Inflammatory macrophage (primary cell): ENCODE measurements at places on chromosomes 16 and 17.

GRCh38 chr17:7379134-7379533 is 1.8 kb upstream of the TNK1 start:
- no peak for DNase-seq

DNA sequence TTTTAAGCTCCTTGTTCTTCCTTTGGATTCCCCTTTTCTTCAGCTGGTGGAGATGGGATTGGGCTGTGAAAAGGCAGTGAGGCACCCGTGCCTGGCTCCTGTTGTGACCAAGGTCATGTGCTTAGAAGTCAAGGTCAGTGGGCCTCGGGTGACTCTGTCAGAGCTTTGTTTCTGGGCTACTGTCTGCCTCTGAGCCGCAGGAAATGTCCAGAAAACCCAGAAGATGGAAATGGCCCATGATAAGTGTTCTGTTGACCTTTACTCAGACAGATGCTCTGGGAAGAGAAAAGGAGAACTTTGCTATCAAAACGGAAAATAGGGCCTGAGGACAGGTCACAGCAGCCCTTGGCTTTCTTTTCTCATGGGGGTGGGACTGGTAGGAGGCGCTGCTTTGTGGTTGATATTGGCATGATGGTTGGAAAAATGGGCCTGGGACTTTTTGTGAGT is 2.9 kb downstream of the ABCC1 start:
- peak; percentile 40 for DNase-seq

DNA sequence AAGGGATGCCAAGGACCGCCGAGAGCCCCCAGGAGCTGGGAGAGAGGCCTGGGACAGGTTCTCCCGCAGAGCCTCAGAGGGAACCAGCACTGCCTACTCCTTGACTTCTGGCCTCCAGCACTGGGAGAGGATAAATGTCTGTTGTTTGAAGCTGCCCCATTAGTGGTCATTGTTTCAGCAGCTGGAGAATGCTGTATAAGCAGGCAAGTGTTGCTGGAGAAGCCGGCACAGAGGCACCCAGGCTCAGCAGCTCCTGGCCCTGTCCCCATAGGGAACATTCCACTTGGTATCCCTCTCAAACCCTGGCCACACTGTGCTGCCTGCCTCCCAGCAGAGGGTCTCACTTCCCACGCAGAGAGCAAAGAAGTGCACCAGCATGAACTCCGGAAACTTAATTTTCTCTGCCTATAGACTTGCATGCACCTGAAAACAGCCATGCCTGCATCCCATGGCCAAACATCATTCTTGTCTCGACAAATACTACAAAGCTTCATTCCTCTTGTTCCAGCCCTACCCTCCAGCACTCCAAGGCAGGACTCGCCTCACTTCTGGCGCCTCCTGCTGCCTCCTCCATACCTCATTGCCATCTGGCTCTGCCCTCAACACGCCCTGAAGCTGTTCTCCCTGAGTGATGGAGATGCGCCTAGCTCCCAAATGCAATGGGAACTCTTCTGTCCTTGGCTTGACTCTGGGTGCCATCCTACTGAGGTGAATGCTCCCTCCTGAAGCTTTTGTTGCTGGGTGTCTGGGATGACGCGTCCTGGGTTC is 88.1 kb downstream of the DNAH17 start:
- DNase-seq = no peak

- DNase-seq = no peak
Measured at GRCh38 chr16:11677959-11678881, 10.0 kb downstream of the SNN start.

- DNase-seq = no peak
Measured at GRCh38 chr16:50310308-50311133, 44.2 kb downstream of the ADCY7 start.

GRCh38 chr16:53944025-53944424 is 240.1 kb downstream of the FTO start:
- no peak for DNase-seq

GRCh38 chr17:13359774-13360173 is 242.0 kb downstream of the HS3ST3A1 start:
- DNase-seq = no peak

GRCh38 chr17:60618854-60619526 is 19.0 kb downstream of the PPM1D start:
- no peak for DNase-seq

GRCh38 chr16:84739349-84740124 is 39.7 kb downstream of the USP10 start:
- peak; percentile 22 for DNase-seq

GRCh38 chr17:2468270-2468669 is 43.4 kb downstream of the METTL16 start:
- DNase-seq = no peak

DNA sequence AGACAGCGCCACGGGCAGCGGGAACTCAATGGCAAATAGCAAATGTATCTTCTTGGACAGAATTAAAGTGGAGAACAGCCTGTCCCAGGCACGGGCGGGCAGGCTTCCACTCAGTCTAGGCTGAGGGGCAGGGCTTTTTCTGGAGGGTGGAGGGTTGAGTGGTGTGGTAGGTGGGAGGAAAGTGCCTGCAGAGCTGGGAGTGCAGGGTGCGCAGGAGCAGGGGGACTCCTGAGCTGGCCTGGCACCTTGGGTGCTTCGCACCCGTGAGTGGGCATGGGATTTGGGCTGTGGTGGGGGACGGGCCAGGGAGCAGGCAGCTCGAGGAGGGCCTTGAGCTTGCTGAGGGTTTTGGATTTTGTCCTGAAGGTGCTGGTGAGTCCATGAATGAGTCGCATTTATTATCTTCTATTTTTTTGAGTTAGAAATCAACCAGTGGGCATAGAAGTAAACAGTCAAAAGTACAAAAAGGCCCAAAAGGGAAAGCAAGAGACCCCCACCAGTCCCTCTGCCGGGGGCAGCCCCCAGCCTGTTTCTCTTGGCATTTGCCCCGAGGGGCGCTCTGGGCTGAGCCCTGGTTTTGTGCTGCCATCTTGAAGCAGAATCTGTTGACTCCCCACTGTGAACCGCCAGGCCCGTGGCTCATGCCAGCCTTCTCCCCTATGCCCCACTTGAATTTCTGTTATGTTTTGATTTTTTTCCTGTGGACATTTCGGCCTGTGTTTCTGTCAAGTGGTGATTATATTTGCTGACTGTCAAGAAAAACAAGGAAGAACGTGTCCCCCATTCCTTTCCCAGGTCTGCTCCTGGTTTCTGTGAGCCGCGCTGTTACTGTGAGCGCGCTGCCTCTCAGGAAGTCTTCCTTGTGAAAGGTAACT is 8.2 kb downstream of the ADORA2B start:
- DNase-seq = no peak

- no peak for DNase-seq
Measured at GRCh38 chr17:18921912-18922451, 30.0 kb upstream of the SLC5A10 start.

DNA sequence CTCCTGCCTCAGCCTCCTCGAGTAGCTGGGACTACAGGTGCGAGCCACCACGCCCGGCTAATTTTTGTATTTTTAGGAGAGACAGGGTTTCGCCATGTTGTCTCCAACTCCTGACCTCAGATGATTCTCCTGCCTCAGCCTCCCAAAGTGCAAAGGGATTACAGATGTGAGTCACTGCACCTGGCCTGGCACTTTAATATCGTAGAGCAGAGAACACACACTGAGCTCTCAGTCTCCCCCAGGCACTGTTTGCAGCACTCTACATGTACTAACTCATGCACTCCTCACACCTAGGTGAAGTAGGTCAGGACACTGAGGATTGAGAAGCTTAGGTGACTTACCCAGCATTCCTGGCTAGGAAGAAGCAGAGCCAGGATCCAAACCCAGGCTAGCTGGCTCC is 15.0 kb downstream of the C17orf100 start:
- no peak for DNase-seq

DNA sequence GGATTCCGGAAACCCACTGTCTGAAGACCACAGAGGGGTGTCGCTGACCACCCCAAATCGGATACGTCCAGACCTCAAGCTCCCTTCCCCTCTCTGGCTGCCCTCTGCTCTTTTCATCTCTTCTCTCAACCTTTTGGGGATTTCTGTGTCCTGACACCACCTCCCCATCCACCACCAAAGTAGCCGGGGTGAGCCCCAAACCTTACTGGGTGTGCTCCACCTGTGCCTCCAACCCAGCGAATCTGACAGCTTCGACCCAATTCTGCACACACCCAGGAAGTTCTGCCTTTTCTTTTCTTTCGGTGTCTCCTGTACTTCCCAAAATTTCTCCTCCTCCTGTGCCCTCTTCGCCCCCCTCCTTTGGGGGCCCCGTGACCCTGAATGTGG is 534 bp downstream of the KCTD11 start:
- no peak for DNase-seq

- no peak for DNase-seq
Measured at GRCh38 chr16:26441178-26441577, 625.5 kb upstream of the C16orf82 start.

DNA sequence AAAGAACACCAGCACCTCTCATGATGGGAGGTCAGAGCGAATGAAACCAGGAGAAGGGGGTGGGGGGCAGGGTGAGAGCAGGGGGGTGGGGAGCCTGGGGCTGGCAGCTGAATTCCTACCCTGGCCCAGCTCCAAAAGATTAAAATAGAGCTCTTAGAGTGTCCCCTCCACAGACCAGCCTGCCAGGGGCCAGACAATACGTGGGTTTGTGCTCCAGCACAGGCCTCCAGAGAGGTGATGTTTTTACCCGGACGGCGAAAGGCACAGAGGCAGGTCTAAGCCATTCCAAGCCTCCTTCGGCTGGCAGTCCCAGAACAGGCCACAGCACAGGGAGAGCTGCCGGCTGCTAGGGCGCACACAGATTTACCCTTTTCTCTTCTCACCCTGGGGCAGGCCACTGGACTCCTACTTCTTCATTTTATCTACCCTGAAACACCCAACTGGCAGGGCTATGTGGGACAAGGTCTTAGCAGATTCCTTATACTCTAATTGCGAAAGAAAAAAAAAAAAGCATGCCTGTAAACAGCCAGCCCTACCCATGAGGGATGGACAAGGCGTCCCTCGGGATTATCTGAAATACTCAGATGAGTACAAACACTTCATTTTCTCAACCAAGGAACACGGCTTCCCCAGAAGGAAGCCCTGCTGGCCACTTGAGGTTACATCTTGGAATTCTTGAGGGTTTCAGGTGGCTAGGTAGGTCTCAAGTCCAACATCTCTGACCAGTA is 71.9 kb upstream of the NOG start:
- DNase-seq = no peak

GRCh38 chr17:44310188-44310587 is 1.8 kb downstream of the RUNDC3A start:
- no peak for DNase-seq

- no peak for DNase-seq
Measured at GRCh38 chr17:82965371-82965770, 114.0 kb upstream of the METRNL start.

DNA sequence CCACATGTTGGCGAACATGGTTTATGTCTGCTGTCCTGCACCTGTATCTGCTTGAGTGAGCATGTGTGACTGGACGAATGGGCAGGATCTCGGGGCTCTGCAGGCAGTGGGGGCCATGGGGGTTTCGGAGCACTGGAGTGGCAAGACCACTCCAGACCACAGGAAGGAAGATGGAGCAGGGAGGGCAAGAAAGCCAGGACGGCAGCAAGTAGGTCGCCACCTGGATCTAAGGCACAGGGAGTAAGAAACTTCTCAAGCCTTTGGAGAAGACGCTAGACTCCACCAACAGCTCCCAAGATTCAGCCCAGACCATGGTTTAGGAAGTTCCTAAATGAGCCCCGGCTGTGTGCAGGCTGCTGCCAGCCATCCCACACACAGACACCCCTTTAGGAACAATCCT is 32.8 kb upstream of the C16orf95 start:
- DNase-seq = no peak

DNA sequence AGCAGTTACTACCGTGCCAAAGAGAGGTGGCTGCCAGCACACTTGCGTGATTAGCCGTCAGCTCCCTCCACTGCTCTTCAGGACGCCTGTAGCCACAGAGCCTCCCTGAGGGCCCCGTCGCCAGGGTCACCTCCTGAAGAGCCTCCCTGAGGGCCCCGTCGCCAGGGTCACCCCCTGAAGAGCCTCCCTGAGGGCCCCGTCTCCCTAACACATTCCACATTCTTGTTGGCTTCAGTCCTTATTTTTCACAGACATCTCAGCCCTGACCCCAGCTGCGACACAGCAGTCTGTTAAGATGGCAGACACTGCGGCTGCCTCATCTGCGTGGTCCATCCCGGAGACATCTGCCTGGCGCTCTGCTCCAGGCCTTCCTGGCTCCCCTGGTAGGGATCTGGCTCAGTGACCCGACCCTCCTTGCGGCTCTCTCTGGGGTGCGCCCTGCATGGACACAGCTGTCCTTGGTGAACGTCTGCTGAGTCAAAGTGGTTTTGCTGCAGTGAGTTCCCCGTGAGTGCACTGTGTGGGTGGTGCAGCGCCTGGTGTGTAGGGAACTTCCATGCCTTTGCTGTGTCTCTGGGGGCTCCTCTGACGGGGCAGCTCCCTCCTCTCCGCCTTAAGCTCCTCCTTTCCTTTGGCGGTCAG is 11.4 kb downstream of the ACSF3 start:
- DNase-seq = peak; percentile 56

DNA sequence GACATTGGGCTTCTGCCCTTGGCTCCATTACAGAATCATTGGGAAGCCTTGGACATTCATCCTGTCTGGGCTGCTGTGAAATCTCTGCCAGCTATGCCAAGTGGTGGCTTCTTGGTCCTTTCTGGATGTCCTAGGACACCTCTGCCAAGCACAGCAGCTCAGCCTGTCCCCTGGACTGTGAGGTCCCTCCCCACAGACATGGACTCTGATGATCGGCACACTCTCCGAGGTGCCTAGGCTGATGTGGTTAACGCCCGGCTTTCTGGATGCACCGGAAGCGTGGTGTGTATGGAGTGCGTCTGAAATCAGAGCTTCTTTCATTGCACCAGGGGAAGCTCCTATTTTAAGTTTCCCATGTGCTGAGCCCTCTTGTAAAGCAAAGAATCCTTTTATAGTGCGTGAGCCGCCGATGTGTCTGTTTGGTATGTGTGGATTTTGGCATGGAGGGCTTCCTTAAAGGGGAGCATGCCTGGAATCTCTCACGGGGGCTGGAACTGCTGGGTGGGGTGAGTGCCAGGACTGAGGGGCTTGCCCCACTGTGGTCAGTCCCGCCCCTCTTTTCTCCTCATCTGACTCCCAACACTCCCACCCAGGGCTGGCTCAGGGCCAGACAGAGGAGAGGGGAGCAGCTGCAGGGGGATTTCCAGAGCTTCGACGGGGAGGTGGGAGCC is 7.0 kb upstream of the ARHGAP23 start:
- DNase-seq = no peak

DNA sequence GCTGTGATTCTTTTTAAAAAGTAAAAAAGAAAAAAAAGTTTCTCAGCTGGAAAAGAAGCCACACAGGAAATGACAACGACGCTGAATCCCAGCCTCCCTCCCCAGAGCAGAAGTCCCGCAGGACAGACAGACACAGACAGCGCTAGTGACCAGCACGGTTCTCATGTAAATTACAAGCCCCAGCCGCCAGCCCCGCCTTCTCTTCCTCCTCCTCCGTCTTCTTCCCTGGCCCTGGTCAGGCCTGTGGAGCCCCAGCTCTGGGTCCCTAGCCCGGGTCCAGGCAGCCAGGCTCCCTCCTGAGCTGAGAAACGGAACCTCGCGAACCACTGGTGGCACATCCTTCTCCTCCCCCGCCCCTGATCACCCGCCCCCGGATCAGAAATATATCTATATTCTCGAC is 7.0 kb upstream of the IL17C start:
- no peak for DNase-seq
